ENCODE measurements at places on chromosomes 3 and 15.

DNA sequence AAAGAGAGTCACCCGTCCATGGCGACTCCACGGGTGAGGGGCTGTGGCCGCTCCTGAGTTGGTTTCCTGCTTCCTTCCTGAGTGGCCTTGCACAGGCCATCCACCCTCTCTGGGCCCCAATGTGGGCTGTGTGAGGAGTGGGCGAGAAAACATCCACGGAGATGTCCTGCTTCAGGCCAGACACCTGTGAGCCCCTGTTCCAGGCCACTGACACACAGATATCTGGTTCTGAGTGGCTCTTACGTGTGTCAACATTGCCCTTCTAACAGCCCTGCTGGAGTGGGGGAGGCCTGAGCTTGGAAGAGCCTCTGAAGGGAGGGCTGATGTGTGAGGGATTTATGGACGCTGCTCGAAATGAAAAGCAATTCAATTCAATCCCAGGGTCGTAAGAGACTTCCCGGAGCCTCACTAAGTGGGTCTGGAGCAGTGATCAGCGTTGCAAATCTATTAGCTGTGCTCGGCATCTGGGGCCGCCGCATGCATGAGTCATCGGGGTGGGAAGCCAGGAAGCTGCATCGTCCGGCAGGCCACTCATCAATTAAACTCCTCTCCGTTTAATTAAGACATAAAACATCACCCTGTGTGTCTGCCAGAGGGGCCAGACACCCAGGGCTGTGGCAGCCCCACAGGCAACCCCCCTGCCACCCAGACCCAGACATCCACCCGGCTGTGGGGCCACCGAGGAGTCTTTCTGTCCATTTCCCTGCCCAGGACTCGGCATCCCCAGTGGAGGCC, 20.0 kb upstream of the PRR23E start:
- no peak for DNase-seq
- H3K27me3 ChIP-seq, result no peaks in the 10 kb centered on the region
- H3K27ac ChIP-seq, result no peak overlapping the region
- no peak overlapping the region for H3K4me3 ChIP-seq

GRCh38 chr3:111901637-111902036, 42.6 kb downstream of the PHLDB2 start:
- no peak overlapping the region for H3K27ac ChIP-seq
- H3K4me1 ChIP-seq, result peaks cover 5% of the 10 kb centered on the region
- H3K27me3 ChIP-seq, result no peaks in the 10 kb centered on the region

GRCh38 chr3:150847433-150847832, 57.8 kb downstream of the MINDY4B start:
- no peak for DNase-seq
- no peak overlapping the region for H3K4me3 ChIP-seq
- H3K36me3 ChIP-seq, result no peaks in the 10 kb centered on the region
- H3K27ac ChIP-seq, result no peak overlapping the region
- no peaks in the 10 kb centered on the region for H3K27me3 ChIP-seq
- H3K4me1 ChIP-seq, result peaks cover 5% of the 10 kb centered on the region

- H3K36me3 ChIP-seq, result no peaks in the 10 kb centered on the region
- H3K27me3 ChIP-seq, result no peaks in the 10 kb centered on the region
- no peak overlapping the region for H3K27ac ChIP-seq
Measured at GRCh38 chr15:100106732-100107131, 235.0 kb downstream of the ADAMTS17 start.

GRCh38 chr3:80391573-80391972, 623.8 kb upstream of the ROBO1 start:
- H3K36me3 ChIP-seq, result no peaks in the 10 kb centered on the region
- DNase-seq, result no peak
- H3K27ac ChIP-seq, result no peak overlapping the region
- H3K4me1 ChIP-seq, result no peaks in the 10 kb centered on the region

Data from uterus (tissue), 4 donors.